ENCODE measurements at places on chromosomes 5 and 9.
A peak's percentile ranks its signal among the peaks of the same experiment; 100 is the strongest.

DNA sequence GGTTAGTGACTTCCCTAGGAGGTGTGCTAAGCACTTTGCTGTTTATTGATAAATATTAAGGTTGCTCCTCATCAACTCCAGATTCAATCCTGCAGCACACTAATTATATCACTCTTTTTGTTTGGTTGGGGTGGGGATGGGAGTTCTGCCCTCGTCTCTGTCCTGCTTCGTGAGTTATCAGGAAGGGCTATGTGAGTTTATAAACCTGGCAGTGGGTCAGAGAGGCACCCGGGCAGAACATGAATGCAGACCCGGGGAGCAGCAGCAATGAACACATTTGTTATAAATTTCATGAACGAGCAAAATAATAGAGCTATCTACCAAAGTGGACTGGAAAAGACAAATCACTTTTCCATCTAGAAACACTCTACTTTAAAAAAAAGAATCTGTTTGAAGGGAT, 125.5 kb upstream of the WWC1 start:
- no peak for DNase-seq

DNA sequence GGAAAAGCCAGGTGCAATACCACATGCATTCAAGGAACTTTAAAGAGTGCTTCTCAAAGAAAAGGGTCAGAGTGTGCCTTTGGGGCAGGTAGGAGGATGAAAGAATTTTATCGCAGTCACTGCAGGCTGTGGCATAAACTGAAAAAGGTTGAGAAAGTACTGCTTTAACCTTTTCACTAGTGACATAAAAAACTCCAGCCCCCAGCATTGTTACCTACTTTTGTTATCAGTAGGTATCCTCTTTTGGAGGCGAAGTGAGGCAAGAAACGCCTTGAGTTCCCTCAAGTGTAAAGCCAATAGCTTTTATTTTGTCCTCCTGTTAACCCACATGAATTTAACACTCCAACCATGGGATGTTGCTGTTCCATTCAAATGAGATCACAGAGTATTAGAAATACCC, 64.7 kb upstream of the CHD1 start:
- no peak for DNase-seq

GRCh38 chr5:178786859-178787499, 56.5 kb upstream of the ZNF354A start:
- DNase-seq: no peak

DNA sequence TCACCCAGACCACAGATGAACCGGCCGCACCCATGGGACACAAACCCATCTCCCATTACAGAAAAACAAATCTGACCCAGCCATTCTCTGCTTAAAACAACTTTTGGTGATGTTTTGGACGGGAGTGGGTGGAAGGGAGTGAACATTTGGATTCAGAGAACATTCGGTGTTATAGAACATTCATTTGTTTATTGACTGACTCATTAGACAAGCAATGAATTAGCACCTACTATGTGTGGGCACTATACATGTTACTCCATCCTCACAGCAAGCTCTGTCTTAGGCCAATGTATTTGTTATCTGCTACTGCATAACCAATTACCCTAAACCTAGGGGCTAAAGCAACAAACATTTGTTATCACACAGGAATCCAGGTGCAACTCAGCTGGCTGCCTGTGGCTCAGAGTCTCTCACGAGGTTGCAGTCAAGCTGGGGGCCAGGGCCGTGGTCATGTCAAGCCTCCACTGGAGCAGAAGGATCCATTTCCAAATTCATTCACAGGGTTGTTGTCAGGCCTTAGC, 5.1 kb upstream of the ERGIC1 start:
- DNase-seq: no peak

DNA sequence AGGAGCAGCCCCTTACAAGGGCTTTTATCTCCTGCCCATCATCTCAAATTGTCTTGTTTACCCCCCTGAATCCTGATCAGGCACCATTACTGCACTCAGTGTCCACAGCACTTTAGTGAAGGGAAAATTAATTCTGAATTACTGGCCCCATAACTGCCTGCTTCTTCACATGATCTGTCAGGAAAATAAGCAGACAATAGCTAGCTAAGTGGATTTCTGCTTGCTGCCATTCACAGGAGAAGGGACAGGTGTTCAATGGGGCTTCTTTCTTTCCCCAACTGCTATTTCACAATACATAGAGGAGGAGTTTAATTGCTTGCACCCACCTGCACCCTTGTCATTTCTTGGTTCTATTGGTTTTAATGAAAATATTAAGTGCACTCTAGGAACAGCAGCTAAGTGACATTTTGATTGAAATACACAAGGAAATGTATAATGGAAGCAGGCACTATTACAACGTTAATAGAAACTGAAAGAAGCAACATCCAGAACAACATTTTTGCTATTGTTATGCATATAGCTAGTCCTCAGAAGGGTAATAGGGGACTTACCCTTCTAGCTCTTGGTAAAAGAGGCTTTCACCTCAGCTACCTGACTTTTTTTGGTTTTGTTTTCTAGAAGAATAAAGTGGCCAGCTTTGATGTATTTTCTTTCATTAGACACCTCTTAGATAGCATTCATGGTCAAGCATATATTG, 599.3 kb upstream of the TLE4 start:
- no peak for DNase-seq

DNA sequence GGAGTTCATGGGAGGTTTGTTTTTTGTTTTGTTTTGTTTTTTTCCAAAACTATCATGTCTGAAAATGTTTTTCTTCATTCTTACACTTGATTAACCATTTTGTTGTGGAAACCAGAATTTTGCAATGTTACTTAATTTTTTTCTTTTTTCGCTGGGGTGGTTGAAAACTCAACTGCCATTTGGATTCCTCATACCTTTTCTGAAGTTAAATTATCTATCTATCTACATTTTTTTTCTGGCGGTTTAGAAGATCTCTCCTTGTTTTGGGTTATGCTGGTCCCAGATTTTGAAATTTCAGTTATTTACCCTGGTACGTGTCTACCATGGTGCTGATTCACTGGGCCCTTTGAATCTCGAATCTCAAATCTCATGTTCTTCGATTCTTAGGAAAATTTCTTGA, 316.2 kb upstream of the SMARCA2 start:
- no peak for DNase-seq

GRCh38 chr5:63963926-63964325, 1.7 kb upstream of the HTR1A start:
- DNase-seq: no peak

DNA sequence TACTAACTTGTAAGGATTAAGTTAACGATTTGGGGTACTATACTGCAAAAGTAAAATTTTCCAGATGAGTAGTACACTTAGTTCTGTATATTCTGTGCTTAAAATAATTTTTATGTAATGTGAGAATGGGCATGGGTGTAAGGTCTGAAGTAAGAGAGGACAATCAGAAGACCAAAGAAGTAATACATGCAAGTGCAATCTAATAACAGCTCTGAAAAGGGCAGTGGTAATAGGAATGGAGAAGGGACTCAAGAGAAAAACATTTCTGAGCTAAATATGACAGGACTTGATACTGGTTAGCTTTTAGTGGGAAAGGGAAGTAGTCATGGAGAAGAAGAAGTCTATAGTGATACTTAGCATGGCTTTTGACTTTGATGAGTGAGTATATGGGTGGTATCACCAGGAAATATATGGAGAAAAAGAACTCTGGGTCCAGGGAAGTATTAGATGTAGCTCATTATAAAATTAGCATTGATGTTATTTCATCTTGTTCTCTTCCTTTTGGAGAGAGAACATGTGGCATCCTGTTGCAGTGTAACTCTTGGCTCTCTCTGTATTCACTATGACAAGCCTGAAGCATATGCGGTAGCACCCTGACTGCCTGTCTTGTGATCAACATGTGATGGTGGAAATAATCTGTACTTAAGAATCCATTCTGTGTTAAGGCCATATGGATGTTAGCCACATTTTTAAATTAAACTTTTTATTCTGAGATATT, 60.5 kb downstream of the ERCC6L2 start:
- no peak for DNase-seq

- DNase-seq: no peak
These were observed 21.6 kb downstream of the HMGXB3 start for GRCh38 chr5:150022158-150022531.

GRCh38 chr5:120405286-120405864, 58.7 kb upstream of the PRR16 start:
- DNase-seq: no peak

DNA sequence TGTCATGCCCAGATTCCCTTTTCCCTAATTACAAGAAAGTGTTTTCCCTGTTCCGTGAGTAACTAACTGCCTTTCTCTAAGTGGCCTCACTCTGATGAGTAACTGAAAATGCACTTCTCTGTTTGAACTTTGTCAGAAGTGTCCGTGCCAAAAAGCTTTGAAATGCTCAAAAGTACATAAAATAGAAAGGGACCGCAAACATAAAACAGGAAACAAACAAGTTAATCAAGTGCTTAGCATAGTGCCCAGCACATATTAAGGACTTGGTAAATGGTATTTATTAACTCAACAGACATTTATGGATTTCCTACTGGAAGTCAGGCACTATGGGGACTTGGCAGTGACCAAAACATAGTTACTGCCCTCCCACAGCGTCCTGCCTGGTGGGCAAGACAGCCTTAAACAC, 22.3 kb downstream of the AQP3 start:
- no peak for DNase-seq

DNA sequence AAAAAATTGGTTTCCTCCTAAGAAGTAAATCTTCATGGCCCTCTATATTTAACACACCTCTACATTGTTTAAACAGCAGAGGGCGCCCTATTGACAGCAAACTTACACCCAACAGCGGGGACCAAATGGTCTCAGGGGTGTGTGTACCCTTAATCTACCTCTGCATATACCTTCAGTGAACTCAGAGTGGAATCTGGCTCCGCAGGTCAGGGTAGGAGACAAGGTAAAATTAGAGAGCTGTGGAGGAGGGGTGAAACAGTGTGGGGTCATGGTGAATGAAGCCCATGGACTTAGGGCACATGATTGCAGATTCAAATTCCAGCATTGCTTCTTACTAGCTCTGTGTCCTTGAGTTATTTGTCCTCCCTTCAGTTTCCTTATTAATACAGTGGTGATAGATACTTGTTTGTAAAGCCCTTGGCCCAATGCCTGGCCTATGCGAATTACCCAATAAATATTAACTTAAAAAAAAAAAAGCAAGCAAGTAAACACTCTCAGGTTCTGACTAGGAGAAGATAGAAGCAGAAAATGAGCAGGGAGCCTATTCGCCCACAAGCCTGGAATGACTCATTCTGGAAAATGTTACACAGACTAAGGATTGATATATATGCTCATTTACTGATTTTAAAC, 122.9 kb downstream of the CAVIN4 start:
- peak; percentile 44 for DNase-seq

DNA sequence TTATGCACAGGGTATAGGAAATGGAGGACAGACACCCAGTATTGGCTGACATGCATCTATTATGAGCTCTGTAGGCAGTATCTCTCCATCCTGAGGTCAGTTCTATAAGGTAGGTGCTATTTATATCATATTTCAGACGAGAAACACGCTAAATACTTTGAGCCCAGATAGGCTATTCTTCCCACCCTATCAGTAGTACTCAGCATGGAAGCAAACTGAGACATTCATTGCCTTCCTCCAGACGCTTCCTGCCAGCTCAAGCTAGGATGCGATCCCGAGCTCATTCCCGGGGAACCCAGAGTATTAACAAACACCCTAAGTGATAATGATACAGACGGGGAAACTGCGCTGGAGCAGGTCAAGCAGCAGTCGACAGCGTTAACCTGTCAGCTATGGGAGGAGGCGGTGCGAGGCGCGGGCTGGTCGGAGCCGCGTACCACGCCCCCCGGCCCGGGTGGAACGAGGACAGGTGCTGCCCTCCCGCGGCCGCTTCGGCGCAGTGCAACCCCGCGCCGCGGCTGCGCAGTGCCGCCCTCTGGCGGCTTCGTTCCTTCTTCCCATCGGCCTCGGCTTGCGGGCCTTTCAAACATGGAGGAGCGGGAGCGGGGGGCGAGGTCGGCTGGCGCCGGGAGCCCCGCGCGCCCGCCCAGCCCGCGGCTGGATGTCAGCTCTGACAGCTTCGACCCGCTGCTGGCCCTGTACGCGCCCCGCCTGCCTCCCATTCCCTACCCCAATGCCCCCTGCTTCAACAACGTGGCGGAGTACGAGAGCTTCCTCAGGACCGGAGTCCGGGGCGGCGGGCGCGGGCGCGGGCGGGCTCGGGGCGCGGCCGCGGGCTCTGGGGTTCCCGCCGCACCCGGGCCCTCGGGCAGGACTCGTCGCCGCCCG, at the start of gene LSM11:
LSM11 (plus strand) TSS at position 550 of the 888 bp plus-strand sequence; CDS start at position 589, 39 bp downstream.
- DNase-seq: peak; percentile 90

DNA sequence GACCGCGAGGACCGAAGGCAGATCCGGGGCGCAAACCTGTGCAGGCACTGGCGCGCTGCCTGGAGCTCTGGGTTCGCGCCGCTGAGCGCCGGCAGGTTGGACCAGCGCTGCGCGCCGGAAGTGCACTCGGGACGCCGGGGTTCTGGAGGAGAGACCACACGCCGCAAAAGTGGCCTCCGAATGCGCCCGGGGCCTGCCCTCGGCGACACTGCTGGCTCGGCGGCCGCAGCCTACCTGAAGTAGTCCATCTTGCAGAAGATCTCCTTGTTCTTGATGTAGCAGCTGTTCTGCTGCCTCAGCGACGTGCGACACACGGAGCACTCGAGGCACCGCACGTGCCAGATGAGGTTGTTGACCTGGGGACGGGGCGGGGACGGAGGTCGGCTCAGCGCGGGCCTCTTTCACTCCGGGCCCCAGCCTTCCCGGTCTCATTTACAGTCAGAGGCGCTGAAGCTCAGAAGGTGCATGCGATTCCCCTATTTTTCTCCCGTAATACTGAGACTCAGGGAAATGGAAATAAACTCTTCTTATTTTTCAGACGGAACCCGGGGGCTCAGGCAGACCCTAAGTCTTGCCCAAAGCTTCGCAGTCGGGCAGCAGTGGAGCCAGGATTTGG, 2.5 kb downstream of the LHX6 start:
- peak; percentile 40 for DNase-seq

DNA sequence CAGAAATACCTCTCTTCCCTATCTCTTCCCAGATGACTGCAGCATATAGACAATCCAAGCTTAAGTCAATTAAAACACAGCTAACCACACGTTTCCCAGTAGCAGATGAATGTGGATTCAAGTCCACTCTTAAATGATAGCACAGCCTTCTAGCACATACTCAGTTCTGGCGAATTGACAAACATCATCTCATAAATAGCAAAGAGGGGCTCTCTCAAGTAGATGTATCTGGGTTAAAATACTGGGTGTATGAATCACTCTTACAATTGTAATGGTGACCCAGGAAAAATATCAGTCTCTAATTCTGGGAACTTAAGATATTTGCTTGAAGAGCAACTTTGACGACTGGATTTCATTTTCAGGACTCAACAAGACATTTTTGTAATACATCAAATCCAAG, 67.0 kb upstream of the HAPLN1 start:
- DNase-seq: no peak

GRCh38 chr5:173090639-173091038, 34.5 kb downstream of the CREBRF start:
- DNase-seq: no peak

- no peak for DNase-seq
These were observed 93.5 kb downstream of the PLPP1 start for GRCh38 chr5:55441107-55441771.

- no peak for DNase-seq
These were observed 339.9 kb downstream of the ASTN2 start for GRCh38 chr9:117074784-117075520.
